ENCODE measurements at places on chromosomes 11 and 22.

- DNase-seq = no peak
Observed at GRCh38 chr11:97685695-97686094, 1295.9 kb downstream of the JRKL start.

DNA sequence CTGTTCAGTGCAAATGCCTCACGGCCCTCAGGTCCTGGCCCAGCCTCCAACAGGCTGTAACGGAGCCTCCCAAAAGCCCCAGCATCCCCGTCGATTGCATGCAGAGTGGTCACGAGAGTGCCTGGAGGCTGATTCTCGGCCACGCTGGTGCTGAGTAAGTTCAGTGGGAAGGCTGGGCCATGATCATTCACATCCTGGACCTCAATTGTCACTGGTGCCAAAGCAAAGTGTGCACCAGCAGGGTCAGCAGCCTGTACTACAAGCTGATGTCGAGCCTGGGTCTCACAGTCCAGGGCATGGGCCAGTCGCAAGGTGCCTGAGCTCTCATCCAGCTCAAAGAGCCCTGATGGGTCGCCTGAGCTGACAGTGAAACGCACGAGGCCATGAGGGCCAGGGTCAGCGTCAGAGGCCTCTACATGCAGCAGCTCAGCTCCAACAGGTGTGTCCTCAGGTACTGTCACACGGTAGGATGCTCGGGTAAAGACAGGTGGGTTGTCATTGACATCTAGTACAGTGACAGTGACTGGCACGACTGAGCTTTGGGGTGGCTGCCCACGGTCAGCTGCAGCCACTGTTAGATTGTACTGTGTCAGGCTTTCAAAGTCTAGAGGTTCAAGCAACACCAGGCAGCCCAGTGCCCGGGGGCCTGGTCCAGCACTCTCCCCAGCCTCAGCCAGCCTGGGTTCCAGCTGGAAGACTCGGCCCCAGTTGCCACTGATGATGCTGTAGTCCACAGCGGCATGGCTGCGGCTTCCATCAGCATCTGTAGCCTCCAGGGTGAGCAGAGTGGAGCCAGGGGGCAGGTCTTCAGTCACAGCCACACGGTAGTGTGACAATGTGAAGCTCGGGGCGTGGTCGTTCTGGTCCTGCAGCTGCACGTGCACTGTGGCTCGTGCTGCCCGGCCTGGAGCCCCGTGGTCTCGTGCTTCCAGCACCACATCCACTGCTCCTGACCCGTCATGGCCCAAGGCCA is 4.5 kb upstream of the TPP1 start:
- DNase-seq = no peak

GRCh38 chr11:66866511-66866986 is 9.7 kb downstream of the LRFN4 start:
- DNase-seq = no peak

- no peak for DNase-seq
Observed at GRCh38 chr11:129289350-129290040, 86.2 kb upstream of the BARX2 start.

DNA sequence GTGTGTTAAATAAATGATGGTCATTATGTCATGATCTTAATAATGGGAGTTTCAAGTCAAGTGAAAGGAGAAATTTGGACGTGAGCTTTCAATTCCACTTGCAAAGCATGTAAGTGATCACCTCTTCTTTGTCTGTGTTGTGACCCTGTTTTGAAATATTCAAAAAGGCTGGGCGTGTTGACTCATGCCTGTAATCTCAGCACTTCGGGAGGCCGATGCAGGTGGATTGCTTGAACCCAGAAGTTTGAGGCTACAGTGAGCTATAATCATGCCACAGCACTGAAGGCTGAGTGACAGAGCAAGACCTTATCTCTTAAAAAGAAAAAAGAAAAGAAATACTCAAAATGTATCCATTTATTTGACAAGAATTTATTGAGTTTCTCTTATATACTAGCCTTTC is 32.9 kb upstream of the EED start:
- no peak for DNase-seq

DNA sequence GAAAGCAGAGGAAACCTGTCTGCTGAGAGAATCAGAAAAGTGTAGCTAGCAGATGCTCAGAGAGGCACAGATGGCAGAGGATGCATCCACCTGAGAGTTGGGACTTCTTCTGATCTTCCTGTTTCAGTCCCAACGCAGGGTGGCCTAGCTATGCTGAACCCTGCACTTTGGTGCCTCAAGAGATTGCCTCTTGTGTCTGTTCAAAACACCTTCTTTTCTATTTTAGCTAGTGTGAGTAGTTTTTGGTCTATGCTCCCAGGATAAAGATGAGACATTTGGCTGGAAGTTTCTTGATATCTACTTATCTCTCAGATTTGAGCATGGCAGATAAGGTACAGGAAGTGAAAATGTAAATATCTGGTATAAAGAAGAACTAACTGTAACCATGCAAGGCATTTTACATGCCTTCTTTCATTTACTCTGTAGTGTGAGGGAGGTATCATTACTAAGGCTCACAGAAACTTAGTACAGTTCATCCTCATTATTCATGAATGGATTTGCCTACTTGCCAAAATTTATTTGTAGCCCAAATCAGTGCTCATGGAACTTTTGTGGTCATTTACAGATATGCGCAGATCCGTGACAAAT is 47.0 kb upstream of the PSMA1 start:
- no peak for DNase-seq

DNA sequence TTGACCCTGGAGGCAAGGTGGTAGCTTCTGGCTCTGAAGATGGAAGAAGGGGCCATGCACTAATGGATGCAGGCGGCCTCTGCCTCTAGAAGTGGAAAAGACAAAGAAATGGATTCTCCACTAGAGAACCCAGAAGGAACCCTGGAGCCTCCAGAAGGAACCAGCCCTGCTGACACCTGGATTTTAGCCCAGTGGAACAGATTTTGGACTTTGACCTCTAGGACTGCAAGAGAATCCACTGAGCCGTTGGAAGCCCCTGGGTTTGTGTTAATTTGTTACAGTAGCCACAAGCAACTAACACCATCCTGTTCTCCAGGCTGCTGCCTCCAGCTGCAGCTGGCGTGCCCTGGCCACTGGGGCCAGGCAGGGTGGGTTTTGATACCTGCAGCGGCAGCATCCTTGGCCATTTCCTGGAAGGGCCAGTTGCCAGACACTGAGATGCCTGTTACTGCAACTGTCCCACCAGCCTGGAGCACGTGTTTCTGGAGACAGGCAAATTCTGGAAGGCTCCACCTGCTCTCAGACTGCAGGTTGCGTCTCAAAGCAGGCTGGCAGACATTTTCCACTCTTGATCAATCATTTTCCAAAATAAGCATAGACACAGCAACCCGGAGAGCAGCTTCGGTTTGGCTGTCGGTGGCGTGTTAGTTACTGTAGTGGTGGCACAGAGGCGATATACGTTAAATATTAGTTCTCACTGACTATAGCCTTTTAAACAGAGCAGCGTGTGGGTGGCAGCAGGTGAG is 76.8 kb upstream of the PARVG start:
- no peak for DNase-seq

DNA sequence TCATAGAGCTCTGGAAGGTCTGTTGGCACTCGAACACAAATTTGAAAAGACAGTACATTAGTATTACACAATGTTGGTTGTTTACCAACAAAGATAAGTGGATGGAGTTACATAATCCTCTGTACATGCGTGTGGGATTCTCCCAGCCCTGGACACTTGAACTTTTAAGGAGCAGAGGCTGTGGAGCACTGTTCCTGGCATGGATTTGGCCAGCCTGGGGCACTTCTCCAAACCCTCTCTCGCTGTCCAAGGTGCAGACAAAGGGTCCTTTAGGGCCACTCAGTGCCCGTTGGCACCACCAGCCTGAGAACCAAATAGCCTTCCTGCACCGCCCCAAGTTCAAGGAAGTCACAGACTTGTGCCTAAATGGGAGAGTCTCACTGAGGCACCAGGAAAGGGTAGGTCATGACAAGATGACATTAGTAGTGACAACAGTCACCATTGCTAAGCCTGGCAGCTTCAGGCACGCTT is 1.6 kb upstream of the ANO1 start:
- no peak for DNase-seq

- no peak for DNase-seq
Observed at GRCh38 chr11:112049777-112050176, 24.0 kb downstream of the PIH1D2 start.

- DNase-seq = no peak
Observed at GRCh38 chr11:73945396-73945795, 5.4 kb upstream of the DNAJB13 start.

DNA sequence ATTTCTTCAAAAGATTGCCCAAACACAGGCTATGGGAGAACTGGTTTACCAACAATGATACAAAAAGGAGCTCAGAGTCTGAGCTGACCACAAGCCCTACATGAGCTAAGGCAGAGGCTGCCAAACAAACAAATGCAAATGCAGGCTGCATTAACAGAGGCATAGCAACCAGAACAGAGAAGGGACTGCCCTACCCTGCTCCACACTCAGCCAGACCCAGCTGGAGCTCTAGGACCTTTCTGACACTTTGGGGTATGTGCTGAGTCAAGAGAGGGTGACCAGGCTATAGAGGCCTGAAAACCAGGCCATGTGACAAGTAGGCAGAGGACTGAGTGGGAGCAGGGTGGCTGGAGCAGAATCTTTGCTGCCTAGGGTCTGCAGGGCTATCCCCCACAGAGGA is 17.8 kb upstream of the P2RY2 start:
- no peak for DNase-seq

GRCh38 chr11:118834427-118835028 is 43.6 kb upstream of the DDX6 start:
- no peak for DNase-seq

GRCh38 chr11:20522536-20522935 is 76.9 kb upstream of the SLC6A5 start:
- DNase-seq = no peak

GRCh38 chr11:12185914-12186313 is 75.5 kb downstream of the MICAL2 start:
- DNase-seq = no peak

GRCh38 chr11:121035780-121036179 is 11.9 kb downstream of the TBCEL start:
- DNase-seq = no peak

DNA sequence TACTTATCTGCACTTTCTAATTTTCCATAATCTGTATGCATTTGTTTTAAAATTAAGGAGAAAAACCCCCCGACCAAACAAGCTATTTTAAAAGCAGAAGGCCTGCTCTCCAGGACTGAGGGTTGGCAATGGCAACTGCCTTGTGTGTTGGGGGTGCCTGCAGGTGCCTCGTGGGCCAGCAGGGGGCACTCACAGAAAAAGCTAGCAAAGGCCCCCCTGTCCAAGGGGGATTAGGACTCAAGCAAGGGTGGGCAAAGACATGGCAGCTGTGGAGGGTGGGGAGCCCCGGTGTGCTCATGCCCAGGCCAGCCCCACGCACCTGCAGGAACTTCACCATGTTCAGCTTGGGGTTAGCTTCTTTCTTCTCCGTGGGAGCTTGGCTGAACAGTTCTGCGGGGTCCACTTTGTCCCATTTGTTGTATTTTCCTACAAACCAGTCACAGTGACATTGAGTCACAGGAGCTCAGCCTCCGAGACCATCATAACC is 10.3 kb downstream of the TOP3B start:
- DNase-seq = no peak

DNA sequence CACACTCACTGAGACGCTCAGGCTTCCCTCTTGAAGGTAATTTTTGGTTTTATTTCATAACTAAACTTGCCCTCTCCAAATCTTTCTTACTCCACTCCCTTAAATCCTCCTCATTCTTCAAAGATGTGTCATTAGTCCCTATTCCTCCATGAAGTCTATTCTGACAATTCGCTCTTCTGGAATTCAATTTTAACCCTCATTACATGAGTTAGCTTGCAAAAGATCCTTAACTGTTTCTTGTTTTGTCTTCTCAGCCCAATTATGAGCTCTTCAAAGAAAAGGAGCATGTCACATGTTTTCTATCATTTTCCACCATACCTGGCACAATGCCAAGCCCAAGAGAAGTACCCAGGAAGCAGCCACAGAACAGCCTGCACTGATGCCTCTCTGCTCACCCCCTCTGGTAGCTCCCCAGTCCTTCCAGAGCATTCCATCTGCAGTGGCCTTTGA is 13.0 kb downstream of the GALNT18 start:
- no peak for DNase-seq

DNA sequence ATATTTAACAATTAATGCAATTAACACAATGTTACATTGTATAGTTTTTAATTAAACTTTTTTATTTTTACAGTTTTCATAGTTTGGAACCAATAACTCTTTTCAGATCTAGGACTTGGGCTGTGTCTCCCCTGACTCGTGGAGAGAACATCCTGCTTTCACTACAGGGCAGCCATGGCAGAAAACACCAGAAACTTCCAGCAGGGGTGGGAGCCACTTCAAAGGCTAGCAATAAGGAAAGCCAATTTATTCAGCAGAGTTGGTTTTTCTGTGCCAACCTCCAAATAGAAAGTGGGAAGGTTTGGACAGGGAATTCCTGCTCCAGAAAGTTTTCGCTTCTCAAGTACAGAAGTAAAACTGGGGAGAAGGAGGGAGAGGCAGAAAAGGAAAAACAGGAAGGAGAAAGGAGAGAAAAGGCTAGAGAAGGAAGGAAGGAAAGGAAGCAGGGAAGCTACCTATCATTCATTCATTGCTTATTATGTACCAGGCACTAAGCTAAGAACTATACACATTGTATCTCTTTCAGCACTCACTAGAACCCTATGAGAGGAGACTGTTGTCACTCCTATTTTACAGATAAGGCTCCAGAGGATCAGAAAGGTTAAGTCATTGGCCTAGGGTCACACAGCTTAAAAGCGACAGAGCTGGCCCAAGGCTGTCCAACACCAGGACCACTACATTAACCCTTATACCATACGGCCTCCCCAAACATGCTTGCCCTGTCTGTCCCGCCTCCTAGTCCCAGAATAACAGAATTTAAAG is 54.8 kb upstream of the CREB3L1 start:
- DNase-seq = no peak

- no peak for DNase-seq
Observed at GRCh38 chr11:65352783-65353182, 1.8 kb upstream of the TIGD3 start.

DNA sequence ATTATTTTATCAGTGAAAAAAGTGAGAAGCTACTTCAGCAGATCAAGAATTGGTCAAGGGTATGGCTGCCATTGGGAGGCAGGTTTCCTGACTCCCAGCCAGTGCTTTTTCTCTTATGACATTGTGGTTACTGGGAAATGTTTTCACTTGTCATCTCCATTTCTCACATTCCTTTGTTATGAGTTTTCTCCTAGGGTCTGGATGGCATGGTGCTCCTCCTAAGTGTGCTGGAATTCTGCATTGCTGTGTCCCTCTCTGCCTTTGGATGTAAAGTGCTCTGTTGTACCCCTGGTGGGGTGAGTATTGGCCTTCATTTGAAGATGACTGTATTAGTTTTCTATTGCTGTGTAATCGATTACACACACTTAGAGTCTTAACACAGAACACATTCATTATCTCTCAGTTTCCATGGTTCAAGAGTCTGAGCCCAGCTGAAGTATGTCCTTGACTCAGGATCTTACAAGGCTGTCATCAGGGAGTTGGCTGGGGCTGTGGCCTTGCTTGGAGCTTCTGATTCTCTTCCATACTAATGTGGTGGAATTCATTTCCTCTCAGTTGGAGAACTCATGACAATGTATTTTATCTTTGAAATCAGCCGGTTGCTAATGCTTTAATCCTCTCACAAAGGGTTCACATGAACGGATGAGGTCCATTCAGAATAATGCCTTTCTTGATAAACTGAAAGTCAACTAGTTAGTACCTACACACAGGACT is 21.0 kb upstream of the MS4A6E start:
- no peak for DNase-seq
